ENCODE measurements at places on chromosomes 5 and 9.

- DNase-seq, result no peak
Measured at GRCh38 chr5:159712672-159713071, 203.6 kb upstream of the ADRA1B start.

- DNase-seq, result no peak
Measured at GRCh38 chr5:71573591-71573990, 13.5 kb upstream of the MCCC2 start.

DNA sequence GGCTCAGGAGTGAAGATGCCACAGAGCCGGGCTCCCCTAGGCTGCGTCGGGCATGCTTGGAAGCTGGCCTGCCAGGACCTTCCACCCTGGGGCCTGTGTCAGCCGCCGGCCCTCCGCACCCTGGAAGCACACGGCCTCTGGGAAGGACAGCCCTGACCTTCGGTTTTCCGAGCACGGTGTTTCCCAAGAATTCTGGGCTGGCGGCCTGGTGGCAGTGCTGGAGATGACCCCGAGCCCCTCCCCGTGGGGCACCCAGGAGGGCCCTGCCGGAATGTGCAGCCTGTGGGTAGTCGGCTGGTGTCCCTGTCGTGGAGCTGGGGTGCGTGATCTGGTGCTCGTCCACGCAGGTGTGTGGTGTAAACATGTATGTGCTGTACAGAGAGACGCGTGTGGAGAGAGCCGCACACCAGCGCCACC lies 113.1 kb downstream of the RXRA start:
- no peak for DNase-seq

DNA sequence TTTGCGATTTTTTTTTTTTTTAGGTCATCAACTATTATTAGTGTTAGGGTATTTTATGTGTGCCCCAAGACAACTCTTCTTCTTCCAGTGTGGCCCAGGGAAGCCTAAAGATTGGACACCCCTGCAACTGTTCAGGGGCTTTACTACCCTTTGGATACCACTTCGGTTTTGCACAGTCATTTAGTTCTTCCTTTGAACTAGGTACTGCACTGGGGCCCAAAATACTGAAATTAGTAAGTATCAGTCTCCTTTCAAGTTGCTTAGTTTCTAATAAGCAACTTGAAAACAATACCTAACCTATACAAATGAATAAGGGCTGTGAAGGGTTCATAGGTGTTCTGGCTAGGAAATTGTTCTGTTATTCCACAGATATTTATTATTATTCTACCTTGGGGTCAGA lies 45.3 kb downstream of the CWC27 start:
- DNase-seq, result no peak

GRCh38 chr9:130284690-130285089 lies 19.1 kb downstream of the HMCN2 start:
- DNase-seq, result no peak

DNA sequence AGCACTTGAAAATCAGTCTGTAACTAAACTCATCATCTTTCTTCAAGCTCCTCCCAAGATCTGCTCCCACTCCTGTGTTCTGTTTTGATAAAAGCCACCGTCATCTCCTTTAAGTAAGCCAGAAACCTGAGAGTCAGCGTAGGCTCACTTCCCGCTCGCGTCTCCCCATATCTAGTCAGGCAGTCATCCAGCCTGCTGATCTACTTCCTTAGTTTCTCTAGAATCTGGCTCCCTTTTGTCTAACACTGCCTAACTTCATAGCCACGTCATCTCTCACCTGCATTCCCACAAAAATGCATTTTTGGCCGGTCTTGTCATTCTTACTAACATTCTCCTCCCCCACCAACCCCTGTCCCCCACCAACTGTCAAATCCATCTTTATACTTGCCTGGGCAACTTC lies 3.0 kb upstream of the TJP2 start:
- DNase-seq, result no peak

GRCh38 chr9:69657269-69657668 lies 14.9 kb downstream of the APBA1 start:
- DNase-seq, result no peak

- DNase-seq, result no peak
Measured at GRCh38 chr9:111533099-111533790, 8.3 kb downstream of the ZNF483 start.

DNA sequence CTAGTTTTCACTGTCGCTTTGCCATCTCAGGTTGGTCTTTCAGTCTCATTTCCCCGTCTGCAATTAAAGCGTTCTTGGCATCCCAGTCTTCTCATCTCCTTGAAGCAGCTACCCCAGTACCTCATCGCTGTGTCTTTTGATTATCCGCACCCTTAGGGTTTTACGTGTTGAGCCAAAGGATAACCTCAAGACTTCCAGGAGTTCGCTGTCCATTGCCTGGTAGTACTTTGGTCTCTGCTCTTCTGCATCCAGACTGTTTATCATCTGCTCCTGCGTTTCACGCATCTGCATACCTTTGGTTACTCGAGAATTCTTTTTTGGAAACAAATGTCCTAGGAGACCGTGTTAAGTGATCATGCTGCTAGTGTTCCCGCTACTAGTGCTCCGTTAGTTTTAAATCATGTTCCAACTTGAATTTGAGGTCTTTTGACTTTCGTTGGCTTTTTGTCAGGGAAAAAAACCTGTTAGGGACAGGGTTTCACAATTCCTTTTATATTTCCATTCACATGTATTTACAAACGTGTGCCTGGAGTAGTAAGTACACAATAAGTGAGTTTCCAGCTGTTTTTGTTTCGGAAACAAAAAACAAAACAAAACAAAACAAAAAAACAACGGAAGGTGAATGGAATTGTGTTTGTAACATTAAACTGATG lies 888 bp downstream of the RABGAP1 start:
- DNase-seq, result no peak

GRCh38 chr9:132602207-132602606 lies 19.8 kb downstream of the BARHL1 start:
- DNase-seq, result no peak

- DNase-seq, result no peak
Measured at GRCh38 chr5:53884844-53885243, 324.4 kb downstream of the NDUFS4 start.

GRCh38 chr9:786405-786804 lies 55.1 kb upstream of the DMRT1 start:
- DNase-seq, result no peak

GRCh38 chr5:36222620-36223019 lies 19.1 kb downstream of the NADK2 start:
- DNase-seq, result no peak

GRCh38 chr5:109192027-109192426 lies 217.7 kb downstream of the PJA2 start:
- no peak for DNase-seq

- no peak for DNase-seq
Measured at GRCh38 chr9:31700252-31701045, 684.0 kb upstream of the ACO1 start.

Data from right forelimb (tissue), 1 donor.